ENCODE measurements at places on chromosomes 1 and 21.

DNA sequence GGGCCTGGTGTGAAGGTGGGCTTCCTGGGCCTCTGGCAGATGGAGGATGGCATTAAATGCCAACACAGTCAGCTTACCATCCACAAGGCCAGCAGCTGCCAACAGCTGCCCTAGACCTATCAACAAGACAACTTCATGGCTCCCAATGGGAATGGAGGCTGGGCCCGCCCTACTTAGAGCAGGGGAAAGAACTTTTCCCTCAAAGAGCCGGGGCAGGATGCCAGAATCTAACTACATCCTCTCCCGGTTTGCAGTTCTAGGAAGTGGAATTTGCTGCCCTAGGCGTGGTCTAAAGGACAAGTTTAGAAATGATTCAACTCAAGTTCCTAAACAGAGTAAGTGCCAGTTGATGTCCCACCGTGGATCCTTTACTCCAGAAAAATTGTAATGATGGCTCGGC lies 13.1 kb downstream of the ICMT start:
- no peak for DNase-seq

- DNase-seq: peak; percentile 26
Observed at GRCh38 chr21:36504067-36505058, 24.4 kb upstream of the CLDN14 start.

GRCh38 chr21:27756191-27756590 lies 789.3 kb upstream of the ADAMTS5 start:
- DNase-seq: no peak

- DNase-seq: no peak
Observed at GRCh38 chr1:54809496-54810074, 8.5 kb upstream of the TTC22 start.

DNA sequence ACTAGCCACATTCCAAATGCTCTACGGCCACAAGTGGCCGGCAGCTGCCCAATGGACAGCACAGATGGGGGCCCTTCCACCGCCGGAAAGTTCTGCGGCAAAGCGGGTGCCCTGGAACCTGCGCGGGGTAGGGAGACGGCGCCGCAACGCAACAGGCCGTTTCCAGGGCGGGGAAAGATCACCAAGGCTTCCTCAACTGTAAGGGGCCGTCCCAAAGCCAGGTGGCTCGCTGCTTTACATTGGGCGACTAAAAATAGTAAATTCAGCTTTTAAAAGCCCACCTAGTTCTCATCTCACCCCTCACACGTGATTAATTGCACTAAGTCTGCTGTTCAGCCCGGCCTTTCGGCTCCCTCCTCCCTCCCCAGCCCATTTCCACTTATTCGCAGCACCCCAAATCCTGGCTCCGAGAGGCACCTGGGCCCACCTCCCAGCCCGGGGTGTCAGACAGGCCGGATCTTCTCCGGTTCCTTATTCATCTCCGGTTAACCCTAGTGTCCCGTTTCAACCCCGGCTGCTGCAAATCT lies 643 bp downstream of the CFAP298 start:
- DNase-seq: no peak

DNA sequence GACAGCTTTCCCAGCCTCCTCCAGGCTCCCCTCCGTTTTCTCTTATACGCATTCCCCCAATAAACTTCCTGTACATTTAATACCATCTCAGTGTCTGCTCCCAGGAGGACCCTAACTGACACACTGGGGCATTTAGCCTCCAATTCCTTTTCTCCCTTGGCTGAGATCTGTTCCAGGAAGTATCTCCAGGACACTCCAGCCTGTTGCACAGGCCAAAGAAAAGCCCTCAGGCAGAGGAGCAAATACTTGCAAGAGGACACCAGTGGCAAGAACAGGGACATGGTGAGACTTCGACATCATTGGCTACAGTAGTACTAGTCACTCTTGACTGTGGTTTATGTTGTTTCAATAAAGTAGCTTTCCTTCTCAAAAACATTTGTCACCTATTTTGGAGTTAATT lies 4.7 kb upstream of the SYNJ1 start:
- DNase-seq: no peak

GRCh38 chr1:205465392-205465791 lies 9.5 kb upstream of the BLACAT1 start:
- no peak for DNase-seq

GRCh38 chr21:41361786-41362604 lies at the start of gene MX2:
MX2 (plus strand) TSS chr21:41362027; CDS start chr21:41376907, 14,880 bp downstream.
- no peak for DNase-seq
